CD8-positive, alpha-beta memory T cell (primary cell): ENCODE measurements at places on chromosomes 3 and 15.

- DNase-seq, result no peak
Observed at GRCh38 chr15:90271459-90272166, 6.1 kb downstream of the NGRN start.

DNA sequence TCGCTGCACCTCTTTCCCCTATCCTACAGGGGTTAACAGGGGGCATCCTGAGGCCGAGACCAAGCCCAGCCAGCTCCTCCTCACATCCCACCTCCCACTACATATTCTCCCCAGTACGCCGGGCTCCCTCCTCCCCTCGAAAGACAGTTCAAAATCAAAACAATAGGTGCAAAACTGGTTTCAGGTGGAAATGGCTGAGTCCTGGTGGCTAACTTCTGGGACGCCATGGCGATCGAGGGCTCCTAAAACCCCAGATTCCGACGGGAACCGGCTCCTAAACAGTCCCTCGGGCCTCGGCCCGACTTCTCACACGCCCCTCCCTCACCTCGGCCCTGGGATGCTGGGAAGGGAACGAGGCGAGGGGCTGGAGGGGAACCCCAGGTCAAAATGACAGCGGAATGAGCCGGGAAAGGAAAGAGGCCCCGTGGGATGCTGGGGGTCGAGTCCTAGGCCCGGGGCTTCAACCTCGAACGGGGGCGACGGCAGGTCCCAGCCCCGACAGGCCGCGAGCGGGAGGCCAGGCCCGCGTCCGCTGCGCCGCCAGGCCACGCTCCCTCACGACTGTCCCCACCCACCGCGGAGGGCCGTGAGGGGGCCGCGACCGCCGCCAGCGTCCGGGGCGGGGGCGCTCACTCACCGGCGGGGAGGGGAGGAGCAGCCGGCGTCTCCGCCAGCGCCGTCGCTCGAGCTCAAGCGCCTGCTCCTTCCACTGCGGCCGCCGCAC is 492 bp downstream of the TMCC1 start:
- DNase-seq, result peak; percentile 83

DNA sequence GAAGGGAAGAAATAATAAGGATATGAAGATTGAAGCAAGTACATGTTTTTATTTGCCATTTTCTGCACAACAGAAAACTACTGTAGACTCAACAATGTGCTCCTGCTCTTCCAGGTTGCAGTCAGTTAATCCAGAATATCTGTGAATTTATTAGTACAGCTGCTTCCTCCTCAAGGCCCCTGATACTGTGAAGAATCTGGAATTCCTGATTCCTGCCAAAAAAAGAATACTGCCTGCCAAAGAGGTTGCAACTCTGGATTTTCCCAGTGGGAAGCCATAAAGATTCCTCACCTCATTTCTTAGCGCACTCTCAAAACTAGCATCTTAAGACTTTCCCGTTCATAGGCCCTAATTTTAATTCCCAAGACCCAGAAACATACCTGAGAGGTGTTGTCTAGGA is 33.6 kb upstream of the LRRC3B start:
- no peak for DNase-seq

DNA sequence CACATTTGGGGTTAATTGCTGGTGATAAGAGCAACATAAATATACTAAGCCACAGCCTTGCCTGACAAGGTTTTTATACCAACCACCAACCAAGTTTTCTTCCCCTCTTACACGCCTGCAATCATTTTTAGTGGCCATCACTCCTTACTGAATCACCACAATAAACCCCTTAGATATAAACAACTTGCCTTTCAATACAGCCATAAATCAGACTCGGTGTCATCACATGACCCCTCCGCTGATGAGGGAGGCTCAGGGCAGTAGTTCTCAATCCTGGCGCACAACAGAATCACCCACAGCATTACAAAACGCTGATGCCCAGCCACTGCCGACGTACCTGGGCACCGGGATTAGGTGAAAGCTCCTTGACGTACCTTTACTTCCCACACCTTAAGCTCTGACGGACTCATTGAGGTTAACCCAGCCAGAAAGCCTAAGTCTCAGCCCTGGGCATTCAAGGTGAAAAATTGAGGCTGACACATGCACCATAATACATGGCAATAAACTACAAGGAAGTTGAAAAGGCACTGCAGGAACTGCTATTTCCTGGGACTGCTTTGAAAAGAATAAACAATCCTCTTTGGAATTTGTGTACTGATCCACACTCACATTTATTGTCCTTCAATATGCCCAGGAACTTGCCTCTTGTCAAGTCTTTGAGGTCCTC is 17.1 kb downstream of the ADCY5 start:
- no peak for DNase-seq

GRCh38 chr3:188002626-188003138 is 151.3 kb upstream of the LPP start:
- no peak for DNase-seq

- no peak for DNase-seq
Observed at GRCh38 chr15:79924379-79924778, 27.6 kb upstream of the MTHFS start.

DNA sequence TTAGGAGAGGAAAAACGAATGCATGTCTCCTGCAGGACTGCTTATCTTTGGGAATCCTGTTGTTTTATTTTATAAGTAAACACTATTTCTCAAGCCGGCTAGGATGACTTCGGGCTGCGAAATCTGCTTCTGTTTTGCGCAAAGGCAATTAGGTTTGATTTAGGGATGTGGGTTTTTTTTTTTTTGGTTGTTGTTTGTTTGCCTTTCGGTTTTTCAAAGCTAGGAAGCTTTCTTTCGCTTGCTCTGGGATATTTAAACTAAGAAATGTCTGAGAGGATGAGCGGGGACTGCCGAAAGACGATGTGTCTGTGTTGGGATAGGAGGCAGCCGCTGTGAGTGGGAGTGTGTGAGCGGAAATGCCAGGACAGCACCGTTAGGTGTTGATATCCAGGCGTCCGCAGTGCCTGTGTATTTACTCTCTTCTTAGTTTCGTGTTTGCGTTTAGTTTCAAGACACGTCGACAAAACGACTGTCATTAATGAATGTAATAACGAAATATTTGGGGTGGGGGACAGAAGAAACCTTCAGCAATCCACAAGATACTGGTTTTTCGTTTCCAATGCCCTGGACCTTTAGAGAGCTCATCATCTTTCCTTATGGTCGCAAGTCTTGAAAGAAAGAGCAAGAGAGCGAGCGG is 604 bp downstream of the ISL2 start:
- DNase-seq, result no peak

- DNase-seq, result no peak
Observed at GRCh38 chr15:74762791-74763150, 14.1 kb downstream of the CYP1A2 start.

GRCh38 chr3:126207166-126207565 is 26.8 kb upstream of the ALDH1L1 start:
- DNase-seq, result no peak

DNA sequence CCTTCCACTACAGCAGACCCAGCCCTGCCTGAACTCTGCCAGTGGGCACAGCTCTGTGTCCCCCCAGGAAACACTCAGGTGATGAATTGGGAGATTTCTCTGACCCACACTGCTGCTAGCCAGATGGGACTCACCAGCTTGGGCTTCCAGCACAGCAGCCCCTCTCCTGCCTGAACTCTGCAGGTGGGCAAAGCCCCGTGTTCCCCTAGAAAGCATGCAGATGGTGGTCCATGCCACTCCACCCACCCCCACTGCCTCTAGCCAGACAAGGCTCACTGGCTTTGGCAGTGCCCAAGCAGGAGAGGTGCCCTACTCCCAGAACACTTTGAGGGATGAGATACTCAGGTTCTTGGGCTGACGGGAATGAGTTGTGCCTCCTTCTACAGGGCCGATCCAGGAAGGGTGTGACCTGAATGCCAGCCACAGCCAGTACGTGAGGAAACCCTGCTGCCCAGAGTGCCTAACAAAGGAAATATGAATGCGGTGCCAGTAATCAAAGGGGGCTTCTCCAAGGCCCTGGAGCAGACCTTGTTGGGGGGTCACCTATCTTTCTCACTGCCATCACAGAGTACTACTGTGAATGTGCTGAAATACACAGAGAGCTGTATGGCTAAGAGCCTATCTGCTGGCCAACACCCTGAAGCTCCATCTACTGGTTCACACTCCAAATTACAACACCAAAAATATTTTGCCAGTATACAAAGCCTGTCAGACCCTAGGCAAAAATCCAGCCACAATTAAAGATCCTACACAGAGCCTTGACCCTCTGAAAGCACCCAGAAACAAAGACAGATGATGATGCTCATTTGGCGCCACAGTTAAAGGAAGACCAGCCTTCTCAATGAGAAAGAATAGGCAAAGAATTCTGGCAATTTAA is 61.9 kb downstream of the BTLA start:
- no peak for DNase-seq

GRCh38 chr3:12608376-12608775 is 51.5 kb downstream of the MKRN2 start:
- DNase-seq, result no peak

GRCh38 chr3:122797291-122797690 is 2.4 kb downstream of the SLC49A4 start:
- no peak for DNase-seq

DNA sequence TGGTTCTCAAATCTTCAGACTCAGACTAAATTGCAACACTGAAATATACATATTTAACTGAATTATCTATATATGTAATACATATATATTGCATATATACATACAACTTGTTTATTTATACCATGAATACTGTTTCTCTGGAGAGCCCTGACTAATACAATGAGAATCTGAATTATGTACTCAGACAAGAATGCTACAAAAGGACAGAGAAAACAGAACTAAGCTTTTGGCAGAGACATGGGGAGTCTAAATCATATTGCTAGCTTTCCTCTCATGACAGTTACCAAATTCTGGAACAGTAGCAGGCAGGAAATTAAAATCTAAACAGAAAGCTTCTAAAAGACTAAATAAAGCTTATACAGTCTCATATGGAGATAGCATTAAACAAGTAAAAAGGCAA is 142.4 kb upstream of the KCNMB2 start:
- no peak for DNase-seq

DNA sequence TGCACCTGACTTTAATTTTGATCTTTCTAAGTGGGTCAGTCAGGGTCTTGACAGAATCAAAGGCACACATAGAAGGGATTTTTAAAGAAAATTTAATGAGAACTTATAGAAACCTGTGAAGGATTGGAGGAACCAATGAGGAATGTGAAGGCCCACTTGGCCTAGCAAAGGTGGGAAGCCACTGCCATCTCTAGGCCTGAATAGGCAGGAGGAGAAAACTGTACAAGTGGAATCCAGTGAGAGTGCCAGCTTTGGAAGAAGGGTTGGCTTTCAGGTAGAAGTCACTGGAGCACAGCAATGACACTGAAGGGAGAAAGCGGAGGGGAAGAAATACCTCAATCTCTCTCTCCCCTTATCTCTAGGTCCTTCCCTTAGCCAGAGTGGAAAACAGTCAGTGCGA is 380.7 kb upstream of the KCNMB2 start:
- no peak for DNase-seq

DNA sequence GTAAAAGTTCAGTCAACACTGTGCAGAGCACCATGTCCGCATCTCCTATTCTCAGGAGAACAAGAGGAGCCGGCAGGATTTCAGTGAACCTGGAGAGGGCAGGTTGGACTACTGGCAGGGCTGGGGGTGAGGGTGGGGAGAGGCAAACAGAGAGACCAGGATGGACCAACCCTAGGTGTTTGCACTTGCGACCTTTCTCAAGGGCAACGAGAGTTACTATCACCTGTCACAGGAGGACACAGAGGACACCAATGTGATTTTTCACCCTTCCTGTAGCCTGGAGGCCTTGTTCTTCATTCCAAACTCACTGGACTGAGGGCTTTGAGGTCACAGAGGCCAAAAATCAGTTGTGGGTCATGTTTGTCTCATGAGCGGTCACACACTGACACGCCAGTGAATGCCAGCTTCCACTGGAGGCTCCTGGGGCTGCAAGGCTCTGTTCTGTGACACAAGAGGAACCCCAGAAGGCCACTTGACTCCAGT is 89.5 kb downstream of the CPN2 start:
- DNase-seq, result no peak
